ENCODE measurements at places on chromosomes 11 and 22. TPM values are rescaled to one million over a fixed set of nuclear protein-coding genes. Genes with fewer than 3 reads are reported as not detected.

The GPR83 gene
- total RNA-seq: 0.48 TPM

- no peak for DNase-seq
These were observed 3.9 kb upstream of the TRAF6 start for GRCh38 chr11:36513965-36514364.

- no peak for DNase-seq
These were observed 2.3 kb downstream of the STT3A start for GRCh38 chr11:125594958-125595357.

- DNase-seq: no peak
These were observed 7.3 kb upstream of the SGSM3 start for GRCh38 chr22:40363059-40363458.

DNA sequence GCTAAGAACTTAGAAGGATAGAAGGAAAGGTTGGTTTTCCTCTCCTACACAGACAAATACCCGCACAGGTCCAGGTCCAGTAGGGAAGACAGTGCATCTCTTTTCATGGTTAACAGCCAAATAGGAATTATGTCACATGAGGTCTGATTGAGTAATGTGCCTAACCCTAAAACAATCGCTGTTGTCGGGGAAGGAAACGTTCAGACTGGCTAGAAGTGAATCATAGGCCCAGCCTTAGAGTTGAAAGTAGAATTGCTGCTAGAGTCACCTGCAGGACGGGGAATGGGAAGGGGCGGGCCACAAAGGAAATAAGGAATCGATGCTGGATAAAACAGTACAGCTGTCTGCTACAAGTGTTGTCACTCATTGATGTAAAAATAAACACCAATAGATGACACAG lies 12.4 kb upstream of the HTATIP2 start:
- DNase-seq: no peak

DNA sequence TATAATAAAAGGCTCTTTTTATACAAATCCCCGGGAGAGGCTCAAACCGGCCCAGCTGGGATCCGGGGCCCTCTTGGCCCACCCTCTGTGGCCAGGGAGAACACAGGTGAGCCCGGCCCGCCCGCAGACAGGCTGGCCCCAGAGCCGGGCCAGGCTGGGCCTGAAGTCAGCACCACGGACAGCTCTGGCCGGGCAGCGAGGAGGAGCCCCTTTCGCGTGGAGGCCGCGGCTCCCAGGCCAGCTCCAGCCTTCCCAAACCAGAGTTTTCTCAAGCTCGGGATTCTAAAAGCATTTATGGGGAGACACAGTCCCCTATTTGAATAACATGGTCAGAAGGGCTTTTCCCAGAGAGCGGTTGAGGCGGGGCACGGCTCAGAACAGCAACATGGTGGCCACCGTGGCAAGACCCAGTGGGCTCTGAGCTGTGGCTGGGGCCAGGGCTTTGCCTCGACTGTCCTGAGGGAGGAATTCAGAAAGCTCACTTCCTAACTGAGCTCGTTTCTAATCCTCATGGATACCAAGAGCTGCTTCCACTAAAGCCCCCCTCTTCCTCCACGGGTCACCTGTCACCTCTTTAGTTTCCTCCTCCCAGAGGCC lies 115.4 kb downstream of the BRD1 start:
- peak; percentile 18 for DNase-seq

DNA sequence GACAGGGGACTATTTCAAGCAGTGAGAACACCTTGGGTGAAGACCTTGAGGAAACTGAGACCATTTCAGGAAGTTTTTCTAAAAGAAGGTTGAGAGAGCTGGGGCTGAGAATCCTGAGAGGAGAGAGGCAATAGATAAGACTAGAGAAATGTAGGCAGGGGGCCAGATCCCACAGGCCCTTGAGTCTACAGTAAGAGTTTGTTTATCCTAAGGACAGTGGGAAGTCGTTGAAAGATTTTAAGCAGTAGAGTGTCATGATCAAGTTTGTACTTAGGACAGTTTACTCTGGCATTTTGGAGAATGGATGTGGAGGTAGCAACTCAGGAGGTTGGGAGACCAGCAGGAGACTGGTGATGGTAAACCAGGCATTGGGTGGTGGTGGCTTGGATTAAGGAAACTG lies 17.1 kb downstream of the HSD17B12 start:
- no peak for DNase-seq

DNA sequence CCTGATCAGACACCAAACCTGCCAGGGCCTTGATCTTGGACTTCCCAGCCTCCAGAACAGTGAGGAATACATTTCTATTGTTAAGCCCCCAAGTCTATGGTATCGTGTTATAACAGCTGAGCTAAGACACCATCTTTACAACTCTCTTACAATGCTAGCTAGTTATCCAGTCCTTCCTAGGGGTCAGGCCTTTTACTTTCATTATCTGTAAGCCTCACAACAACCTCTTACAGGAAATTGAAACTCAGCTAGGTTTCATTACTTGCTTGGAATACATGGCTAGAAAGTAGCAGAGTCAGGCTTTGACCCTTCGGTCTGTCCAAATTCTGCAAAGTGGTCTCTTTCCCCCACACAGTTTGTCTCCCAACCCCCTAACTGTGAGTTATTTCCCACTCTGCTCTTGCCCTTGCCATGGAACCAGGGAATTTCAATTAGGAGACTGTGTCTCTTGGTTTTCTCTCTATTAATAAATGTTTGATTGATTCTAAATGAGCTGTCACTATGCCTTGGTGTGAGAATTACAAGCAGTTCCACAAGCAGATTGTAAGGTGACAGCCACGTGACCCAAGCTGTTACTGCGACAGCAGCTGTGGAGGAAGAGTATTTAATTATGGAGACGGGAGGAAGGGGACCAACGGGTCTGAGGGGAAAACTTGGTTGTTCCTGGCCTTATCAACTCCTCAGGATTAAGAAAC lies 38.4 kb upstream of the CLMP start:
- DNase-seq: no peak
